AG04450 (cell line): ENCODE measurements at places on chromosomes 3 and 15.

GRCh38 chr3:72171946-72172345, 387.0 kb upstream of the PROK2 start:
- DNase-seq = no peak

DNA sequence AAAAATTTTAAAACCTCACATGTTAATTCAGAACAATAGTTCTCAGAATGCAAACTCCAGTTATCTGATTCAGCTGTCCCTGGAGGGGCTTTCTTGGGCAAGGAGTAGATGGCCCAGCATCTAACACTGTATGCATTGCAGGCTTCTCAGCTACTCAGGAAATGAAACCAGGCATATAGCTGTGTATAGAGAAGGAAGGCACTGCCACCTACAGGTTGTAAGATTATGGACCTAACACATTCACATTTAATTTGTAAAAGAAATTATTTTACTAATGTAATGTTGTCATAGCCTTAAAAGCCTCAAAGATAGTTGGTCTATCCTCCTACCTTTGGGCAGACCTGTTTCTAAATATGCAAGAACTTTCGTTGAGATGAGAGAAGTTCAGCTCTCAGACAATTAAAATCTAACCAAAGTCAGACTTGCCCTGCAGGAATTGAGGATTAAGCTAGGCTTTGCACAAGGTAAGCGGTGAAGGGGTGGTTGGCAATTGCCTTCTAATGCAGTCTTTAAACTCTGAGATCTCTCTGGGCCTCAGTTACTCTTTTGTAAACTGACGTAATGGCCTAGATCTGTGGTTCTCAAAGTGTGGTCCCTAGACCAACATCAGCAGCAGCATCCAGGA, 132.8 kb upstream of the SLC24A5 start:
- peak; percentile 29 for DNase-seq

DNA sequence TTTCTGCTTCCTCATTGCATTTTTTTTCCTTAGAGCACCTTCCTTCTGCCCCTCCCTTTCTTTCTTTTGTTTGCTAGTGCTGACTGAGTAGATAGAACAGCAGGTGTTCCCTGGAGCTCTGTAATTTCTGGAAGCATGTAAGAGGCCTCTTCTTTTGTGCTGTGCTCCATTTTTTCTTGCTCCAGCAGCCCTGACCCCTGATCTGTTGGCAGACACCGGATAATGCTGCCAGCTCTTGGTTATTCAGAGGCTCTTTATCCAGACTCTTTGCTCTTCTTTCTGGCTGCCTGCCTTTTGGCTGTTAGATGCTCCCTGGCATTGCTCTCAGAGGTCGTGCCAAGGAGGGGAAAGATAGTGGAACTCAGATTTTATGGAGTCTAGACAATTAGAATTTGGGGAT, 104.4 kb upstream of the RBMS3 start:
- DNase-seq = no peak

DNA sequence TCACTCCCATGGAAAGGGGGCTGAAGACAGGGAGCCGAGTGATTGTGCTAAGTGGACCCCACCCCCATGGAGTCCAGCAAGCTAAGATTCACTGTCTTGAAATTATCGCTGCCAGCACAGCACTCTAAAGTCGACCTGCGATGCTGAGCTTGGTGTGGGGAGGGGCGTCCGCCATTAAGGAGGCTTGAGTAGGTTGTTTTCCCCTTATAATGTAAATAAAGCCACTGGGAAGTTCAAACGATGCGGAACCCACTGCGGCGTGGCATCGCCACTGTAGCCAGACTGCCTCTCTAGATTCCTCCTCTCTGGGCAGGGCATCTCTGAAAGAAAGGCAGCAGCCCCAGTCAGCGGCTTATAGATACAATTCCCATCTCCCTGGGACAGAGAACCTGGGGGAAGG, 10.9 kb upstream of the SRGAP3 start:
- DNase-seq = no peak
